WERI-Rb-1 (cell line): ENCODE measurements at places on chromosomes 5 and 9.

DNA sequence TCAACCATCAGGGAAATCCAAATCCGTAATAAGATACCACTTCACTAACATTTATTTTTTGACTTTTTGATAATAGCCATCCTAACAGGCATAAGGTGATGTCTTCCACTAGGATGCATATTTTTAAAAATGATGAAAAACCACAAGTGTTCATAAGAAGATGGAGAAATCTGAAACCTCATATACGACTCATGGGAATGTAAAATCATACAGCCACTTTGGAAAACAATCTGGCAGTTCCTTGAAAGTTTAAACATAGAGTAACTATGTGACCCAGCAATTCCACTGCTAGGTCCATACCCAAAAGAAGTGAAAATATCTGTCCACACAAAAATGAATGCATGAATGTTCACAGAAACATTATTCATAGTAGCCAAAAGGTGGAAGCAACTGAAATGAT, 431.0 kb downstream of the ENC1 start:
- DNase-seq: no peak

DNA sequence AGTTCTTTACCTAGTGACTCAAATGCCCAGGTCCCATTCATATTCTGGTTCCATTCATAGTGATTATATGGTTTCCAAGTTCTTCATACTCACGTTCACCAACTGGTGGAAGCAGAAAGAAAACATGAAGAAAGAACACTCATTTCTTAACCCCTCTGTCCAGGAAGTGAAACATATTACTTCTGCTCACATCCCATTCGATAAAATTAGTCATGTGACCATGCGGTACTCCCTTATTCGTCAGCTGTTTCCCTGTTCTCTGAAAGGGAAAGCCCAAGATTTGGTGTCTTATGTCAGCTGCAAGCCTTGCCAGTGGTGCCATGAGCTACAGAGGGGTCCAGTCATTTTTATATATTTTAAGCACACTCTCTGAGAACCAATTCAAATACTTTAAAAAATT, 387.0 kb upstream of the DMAC1 start:
- no peak for DNase-seq

DNA sequence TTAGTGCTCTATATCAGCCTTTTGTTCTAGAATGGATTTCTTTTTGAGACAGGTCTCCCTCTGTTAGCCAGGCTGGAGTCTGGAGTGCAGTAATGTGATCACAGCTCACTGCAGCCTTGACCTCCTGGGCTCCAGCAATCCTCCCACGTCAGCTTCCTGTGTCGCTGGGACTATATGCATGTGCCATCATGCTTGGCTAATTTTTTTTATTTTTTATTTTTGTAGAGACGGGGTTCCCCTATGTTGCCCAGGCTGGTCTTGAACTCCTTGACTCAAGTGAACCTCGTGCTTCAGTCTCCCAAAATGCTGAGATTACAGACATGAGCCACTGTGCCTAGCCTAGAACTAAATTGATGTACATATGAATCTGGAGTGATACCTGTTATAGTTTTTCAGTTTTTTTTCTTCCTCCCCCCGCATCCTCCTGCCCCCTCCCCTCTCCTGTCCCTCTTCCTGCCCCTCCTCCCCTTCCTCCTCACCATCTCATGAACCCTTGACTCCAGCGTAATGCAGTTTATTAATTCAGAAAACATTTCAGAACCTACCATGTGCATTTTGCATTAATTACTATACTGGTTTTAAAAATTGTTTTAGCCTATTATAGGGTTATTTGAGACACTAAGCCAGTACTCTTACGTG, 37.4 kb upstream of the TNFAIP8 start:
- no peak for DNase-seq

- DNase-seq: no peak
Observed at GRCh38 chr5:82307451-82307850, 29.3 kb upstream of the RPS23 start.

- DNase-seq: no peak
Observed at GRCh38 chr5:171757853-171758535, 27.6 kb upstream of the SMIM23 start.

GRCh38 chr5:174532455-174533453, 191.6 kb upstream of the MSX2 start:
- DNase-seq: peak; percentile 20

DNA sequence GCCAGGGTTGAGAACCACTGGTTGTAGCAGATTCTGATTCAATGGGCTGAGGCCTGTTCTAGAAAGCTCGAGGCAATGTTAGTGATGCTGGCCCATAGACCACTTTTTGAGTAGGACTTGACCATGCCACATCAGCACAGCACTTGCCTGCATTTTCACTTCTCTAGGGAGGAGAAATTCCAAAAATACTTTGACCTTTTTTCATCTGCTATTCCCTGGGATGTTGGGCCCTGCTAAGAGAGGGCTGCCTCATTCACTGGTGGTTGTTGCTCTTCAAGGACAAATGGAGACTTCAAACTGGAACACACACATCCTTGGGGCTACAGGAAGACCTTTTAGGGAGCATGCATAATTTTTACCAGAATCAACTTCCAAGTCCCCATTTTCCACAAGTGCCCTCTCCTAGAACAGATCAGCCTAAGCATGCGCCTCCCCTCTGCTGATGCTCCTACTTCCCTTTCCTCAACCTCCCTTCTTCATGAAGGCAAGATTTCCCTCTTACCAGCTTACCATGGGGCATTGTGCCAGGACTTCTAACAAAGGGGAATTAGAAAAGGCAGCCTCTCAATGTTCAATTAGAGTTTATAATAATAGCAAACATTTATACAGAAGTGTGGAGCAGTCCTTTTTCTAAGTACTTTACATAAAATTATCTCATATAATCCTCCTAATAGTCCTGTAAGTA, 12.7 kb upstream of the TGFBI start:
- no peak for DNase-seq

DNA sequence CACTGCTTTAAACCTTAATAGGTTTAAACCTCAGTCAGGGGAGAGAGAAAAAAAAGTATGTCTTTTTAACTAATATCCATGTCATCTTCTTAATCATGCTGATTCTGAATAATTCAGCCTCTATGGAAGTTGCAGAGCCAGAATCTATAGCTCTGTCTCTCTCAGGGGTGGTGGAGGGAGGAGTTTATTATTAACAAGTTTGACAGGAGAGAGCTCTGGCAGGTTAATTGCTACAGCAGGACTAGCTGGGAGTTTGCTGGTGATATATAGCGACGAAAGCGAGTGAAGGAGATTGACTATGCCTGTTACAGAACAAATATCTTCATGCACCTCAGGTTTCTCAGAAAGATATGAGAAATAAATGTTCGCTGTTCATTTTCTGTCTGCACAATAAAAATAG, 586.4 kb downstream of the TLE4 start:
- DNase-seq: no peak

GRCh38 chr5:123520677-123521247, 8.8 kb downstream of the CSNK1G3 start:
- no peak for DNase-seq

DNA sequence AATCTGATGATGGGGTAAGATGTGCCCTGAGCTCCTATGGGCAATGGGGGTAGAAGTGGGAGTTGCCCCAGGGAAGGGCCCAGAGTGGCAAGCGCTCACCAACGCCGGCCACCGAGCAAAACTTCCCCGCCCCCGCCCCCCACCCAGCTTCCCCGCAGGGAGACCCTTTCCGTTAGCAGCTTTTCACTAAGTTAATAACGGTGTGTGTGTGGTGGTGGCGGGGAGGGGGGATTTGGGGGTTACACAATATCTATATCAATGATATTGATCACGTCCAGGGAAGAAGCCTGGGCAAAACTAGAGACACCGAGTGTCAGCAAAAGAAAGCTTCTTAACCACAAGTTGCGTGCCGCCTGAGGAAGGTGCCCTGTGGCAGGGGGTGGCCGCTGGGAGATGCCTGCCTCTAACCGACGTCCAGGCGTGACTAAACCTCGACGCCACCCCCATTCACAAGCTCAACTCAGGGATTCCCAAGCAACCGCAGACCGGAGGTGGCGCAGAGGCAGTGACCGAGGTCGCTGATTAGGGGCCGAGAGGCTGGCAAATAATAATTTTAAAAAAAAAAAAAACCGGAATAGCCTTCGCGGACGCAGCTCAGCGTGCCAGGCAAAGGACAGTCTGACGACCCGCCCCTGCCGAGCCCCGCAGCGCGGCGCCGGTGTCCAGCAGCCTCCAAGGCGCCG, 222.6 kb downstream of the MEF2C start:
- peak; percentile 67 for DNase-seq

GRCh38 chr5:163635631-163636030, 130.2 kb downstream of the MAT2B start:
- DNase-seq: no peak

DNA sequence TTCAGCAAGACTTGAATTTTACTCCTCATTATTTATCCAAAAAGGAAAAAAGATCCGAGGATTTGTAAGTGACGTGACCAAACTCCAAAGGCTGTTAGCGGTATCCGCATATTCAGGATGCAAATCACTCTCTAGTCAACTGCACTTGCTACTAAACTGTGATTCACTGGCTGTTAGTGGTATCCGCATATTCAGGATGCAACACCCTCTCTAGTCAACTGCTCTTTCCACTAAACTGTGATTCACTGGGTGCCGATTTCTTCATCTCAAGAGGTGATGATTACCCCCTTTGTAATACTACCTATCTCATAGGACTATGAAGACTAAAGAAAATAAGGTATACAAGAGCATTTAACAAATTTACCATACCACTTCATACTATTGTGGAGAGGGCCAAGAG, 5.7 kb downstream of the MAPKAP1 start:
- DNase-seq: no peak

GRCh38 chr5:148801682-148802276, 24.6 kb upstream of the ADRB2 start:
- no peak for DNase-seq

- no peak for DNase-seq
Observed at GRCh38 chr9:79352322-79352721, 219.4 kb upstream of the TLE4 start.

GRCh38 chr9:2624051-2624682, 2.6 kb downstream of the VLDLR start:
- DNase-seq: no peak

GRCh38 chr5:591746-592145, 20.4 kb upstream of the CEP72 start:
- DNase-seq: peak; percentile 6

DNA sequence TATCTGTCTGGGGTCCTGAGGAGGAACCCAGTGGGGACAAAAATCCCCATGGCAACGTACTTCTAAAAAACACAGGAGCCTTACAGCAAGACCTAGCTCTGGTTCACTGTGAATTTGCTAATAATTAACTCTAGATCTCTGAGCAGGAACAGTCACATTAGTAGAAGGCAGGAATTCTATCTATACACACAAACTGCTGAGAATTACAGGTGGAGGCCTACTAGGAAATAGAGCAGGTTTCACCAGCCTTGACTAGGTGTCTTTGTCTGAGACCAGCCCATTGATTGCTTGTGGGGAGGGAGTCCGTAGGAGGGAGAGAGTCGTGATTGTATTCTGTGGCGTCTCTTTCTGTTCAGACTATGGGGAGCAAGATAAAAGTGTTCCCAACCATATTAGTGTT, 44.8 kb downstream of the PRLR start:
- no peak for DNase-seq

DNA sequence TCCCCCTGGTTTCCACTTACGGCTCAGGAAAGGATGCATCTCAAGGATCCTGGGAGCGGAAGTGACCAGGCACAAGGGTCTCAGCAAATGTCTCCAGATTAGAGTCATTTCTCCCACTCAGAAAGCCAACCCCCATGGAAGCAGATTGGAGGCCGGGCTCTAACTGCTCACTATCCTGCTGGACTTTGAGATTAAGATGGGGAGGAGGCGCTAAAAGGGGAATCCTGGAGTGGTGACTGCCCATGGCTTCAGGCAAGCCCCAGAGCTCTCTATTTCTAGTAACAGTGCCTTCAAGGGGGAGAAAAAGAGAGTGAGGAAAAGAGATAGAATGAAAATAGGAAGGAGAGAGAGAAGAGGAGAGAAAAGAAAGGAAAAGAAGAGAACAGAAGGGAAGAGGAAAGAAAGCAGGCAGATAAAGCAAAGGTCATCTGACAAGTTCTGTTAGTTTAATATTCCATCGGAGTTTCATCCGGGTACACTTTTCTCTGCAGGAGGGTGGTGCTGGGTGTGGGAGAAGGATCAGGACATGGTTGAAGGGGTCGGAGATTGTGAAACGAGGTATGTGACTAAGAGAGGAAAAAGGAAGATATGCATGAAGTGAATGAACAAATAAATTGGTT, at the start of gene AGXT2:
Gene AGXT2 (minus strand): TSS at position 165 of the 620 bp plus-strand sequence. CDS start 57 bp downstream, at position 108.
- DNase-seq: no peak

DNA sequence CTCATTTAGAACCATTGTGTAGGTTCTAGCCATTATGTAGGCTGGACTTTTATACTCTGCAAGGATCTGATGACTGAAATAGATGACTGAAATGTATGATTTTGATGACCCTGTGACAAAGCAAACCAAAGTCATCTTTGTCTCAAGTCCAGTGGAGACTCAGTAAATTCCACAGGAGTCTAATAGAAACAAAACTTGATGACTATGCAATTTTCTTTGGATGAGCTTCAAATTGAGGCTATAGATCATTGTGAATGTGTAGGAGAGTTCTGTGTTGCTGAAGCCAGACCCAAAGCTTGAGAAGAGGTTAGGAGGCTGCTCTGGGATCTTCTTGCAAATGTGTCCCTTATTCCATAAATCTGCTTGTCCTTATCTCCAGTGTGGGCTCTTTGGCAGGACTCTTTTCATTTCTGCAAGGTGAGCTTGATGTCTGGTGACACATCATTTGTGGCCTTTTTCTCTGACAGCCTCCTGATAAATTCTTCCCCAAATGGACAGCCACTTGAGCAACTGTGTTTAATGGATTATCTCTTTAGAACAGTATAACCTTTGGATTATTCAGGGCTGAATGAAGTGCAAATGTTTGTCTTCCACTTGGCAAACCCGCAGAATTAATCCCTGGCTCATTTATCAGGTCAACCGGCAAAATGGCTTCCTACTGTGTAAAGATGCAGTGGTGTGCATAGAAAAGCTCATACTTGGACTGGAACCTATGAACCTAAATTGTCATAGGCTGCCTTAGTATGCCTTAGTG, 235.1 kb upstream of the ANKH start:
- DNase-seq: no peak

- DNase-seq: no peak
Observed at GRCh38 chr9:133728856-133729616, 9.1 kb downstream of the SARDH start.

DNA sequence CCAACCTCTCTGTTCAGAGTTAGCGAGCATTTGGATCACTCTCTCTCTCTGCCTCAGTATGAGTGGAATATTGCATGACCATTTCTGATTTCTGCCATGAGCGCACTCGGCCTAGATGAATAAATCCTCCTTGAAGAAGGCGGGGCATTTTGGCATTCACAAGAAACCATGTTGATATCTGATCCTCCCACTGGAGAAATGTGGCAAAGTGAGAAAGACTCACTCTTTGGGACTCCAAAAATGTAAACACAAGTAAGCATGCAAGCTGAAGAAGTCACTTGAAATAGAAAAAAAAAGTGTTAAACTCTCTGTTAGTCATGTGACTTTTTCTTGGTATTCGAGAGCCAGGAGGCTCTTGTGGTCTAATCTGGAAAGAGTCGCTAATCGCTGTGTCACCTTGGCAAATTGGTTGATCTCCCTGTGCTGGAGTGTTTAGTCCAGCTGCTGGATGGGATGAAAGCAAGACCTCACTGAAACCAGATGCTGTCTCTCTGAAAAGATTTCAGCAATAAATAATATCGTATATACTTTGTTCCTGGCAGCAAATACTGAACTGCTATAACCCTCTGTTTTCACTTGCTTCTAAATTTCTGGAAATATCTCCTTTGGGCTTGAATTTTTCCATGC, 95.5 kb downstream of the GHR start:
- no peak for DNase-seq

GRCh38 chr5:177296581-177296980, 6.9 kb downstream of the RAB24 start:
- DNase-seq: no peak
